ENCODE measurements at places on chromosomes 5 and 9. TPM values are rescaled to one million over a fixed set of nuclear protein-coding genes. Genes with fewer than 3 reads are reported as not detected.

The GAS1 gene
- total RNA-seq, result 3.2 TPM

DNA sequence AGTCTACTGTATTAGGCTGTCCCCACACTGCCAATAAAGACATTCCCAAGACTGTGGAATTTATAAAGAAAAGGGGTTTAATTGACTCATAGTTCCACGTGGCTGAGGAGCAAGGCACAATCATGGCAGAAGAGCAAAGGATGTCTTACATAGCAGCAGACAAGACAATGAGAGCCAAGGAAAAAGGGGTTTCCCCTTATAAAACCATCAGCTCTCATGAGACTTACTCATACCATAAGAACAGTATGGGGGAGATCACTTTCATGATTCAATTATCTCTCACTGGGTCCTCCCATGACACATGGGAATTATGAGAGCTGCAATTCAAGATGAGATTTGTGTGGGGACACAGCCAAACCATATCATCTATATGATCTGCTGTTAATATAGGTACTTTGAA, 14.8 kb upstream of the FSTL4 start:
- H3K4me3 ChIP-seq, result no peak overlapping the region
- no peaks in the 10 kb centered on the region for H3K27me3 ChIP-seq
- H3K27ac ChIP-seq, result no peak overlapping the region
- no peak for DNase-seq

DNA sequence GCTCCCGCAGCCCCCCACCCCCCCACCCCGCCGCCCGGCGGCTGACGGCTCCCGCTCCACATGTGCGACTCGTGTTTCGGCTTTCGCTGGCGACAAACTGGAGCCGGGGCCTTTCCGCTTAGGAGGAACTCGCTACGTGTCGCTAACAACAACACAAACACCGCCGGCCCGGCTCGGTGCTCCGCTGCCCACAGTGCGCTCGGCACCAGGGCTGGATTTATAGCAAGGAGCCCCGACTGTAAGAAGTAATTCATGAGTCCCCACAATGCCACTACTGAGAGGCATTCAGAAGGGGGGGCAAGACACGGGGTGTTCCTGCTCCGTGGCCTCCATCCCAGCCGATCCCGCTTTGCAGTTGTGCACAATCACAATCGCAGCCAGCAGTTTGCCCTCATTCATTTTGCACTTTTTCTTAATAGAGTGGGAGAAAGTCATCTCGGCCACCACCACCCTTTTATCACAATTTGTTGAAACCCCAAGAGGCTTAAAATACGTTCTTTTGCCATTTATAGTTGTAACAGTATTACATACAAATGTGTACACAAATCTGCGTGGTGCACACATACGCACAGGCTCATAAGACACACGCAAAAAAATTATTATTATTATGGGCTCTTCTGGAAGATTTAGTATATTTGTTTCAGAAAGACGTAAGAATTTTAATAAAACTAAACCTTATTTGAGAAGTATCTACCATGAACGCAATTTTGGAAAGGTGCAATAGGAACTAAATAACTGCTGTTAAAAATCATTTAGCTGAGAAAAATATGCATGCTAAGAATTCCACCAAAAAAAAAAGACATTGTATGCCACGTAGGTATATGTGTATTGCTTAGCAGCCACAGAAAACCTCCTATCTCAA, 48.1 kb downstream of the EBF1 start:
- DNase-seq, result peak; percentile 67
- H3K4me1 ChIP-seq, result no peaks in the 10 kb centered on the region
- H3K27ac ChIP-seq, result no peak overlapping the region
- no peaks in the 10 kb centered on the region for H3K27me3 ChIP-seq

DNA sequence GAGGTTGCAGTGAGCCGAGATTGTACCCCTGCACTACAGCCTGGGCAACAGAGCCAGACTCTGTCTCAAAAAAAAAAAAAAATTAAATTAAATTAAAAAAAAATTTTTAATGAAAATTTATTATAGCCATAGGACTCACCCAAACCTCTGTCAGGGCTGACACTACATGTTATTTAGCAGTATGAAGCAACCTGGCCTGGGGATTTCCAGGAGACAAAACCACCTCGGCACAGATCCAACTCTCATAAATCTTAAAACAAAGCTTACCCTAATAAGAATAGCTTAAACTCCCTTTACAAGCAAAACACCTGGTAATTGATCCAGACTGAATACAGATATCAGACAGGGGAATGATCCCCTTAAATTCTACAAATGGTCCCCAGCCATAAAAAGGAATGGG, 38.4 kb downstream of the PPP1R2B start:
- H3K27ac ChIP-seq, result no peak overlapping the region
- H3K27me3 ChIP-seq, result no peaks in the 10 kb centered on the region
- no peaks in the 10 kb centered on the region for H3K36me3 ChIP-seq
- H3K4me1 ChIP-seq, result no peaks in the 10 kb centered on the region
- DNase-seq, result no peak

The SMC2 gene
- total RNA-seq, result 3.6 TPM
